CD4-positive, alpha-beta T cell treated with Interleukin-17A for 1 hour (primary cell): ENCODE measurements at places on chromosomes 12 and 14.
A peak's percentile ranks its signal among the peaks of the same experiment; 100 is the strongest.

DNA sequence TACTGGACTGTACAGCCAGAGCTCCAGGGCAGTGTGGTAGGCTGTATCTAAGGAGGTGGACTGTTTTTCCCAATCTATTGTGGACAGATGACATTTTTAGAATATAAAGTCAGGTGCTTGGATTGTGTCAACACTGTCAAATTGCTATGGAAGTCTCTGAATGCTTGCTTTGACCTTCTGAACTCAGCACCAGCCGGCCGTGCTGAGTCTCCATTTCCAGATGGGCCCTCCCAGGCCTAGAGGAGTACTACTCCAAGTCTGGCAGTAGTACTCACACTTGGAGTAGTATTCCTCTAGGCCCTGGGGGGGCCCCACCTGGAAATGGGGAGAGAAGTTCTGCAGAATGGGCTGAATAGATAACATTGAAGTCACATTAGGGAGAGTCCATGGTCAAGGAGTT is 16.2 kb upstream of the KCNK13 start:
- no peak for DNase-seq

DNA sequence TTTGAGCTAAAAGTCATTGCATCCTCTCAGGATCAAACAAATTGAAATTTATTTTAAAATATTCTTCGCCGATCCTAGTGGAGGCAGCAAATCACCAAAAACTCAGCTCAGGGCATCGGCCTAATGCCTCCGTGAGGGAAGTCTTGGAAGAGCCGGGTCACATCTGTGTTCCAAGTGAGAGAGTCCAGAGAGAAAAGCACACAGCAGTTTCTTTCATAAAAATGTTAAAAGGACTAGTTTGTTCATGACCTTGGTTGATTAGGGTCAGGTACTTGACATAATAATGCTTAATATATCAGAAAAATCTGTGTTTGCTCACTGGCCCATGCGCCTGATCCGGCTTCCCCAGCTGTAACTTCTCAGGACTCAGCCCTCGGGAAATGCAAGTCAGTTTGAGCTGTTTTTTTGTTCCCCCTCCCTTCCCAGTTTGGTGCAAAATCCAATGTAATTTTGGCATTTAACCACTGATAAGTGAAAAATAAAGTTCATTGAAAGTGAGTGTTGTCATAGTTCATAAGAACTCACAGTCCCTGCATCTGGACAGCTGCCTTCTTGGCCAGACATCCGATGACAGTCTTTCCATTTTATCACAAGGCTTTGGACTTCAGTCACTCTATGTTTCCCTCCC is 161.7 kb downstream of the CAND1 start:
- DNase-seq: no peak

DNA sequence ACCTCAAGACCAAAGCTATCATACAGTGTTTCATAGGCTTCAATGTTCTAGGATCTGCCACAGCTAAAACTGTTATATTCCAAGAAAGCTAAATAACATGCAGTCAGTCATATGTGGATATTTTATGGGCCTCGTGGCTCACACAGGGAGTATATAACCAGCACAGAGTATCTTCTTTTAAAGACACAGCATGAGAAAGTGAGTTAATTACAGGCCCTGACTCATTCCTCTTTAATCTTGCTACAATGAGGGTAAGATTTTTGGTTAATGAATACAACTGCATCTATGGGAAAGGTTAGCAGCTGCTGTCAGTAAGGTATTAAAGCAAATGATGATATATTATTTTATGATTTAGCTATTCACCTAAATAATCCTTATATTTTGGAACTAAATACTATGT is 111.0 kb downstream of the TRAFD1 start:
- no peak for DNase-seq

DNA sequence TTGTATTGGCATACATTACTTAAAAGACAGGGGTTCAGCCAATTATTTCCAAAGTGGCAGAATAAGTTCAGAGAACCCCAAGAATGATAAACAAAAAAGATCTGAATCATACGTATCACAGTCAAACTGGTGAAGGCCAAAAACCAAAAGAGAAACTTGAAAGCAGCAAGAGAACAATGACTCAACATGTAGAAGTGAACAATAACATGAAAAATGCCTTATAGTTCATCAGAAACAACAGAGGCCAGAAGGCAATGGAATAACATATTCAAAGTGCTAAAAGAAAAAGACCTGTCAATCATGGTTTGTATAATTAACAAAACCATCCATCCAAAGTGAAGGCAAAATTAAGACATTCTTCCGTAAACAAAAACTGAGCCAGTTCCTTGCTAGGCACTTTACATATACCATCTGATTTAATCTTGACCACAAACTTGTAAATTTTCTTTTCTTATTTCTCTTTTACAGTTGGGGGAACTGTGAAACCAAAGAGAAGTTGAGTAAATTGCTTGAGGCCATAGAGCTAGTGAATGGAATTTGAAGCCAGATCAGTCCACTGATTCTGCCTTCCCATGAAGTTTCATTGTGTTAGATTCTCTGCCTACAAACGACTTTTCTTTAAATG is 232.1 kb upstream of the SEL1L start:
- no peak for DNase-seq

DNA sequence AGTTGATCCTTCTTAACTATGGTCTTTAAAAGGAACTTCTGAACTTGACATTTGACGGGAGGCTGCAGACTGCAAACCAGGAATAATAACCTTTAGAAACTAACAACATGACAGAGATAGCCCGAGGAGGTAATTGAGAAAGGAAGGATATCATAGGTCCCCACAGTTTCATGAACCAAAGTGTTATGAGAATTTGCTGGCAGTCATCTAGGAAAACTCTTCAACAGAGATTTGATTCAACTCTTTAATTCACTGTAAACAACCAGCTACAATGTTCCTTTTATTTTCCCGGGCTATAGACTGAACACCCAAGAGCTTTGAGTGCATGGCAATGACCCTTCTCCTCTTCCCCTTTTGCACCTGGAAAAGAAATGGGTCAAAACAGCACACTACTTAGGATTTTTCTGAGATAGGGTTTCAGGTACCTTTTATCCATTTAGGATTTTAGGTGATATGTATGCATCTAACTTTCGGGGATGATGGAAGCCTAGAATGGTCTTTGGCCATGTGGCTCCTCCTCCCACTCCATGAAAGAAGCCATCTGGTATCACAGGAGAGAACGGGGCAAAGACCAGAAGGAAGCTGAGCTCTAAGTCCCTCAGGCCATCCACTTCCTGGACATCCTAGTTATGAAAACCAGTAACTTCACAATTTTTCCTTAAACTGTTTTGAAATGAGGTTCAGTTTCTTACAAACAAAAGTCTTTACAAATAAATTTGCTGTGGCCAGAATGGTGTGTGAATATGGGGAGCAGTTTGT is 23.0 kb downstream of the GLT8D2 start:
- DNase-seq: no peak

- peak; percentile 18 for DNase-seq
Measured at GRCh38 chr14:34012978-34013720, 62.3 kb upstream of the EGLN3 start.

DNA sequence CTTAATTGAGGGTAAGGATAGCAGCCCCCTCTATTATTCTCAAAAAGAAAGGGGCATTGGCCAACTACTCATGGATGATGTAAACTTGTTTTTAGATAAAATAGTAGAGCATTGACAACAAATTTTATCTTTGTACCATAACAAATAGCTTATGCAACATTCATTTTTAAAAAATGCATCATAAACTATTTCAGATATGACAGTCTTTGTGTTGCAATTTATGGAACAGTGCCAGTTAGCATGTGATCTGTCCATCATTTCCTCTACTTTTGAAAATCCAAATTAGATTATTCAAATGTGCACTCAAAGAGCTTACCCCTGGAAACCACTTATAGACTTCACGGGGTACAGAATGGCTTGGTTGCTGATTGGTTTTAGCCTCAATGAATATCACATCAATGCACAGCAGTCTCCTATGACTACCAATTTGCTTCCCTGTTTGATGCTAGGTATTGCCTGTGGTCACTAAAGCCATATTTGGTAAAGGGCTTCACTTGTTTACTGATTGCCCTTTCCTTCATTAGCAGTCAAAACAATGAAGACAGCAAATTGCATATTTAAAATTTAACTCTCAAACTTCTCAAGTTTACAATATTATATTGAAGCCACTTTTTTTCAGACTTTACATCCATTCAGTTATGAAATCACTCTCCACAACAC is 274.9 kb upstream of the MGAT4C start:
- DNase-seq: no peak

- no peak for DNase-seq
Measured at GRCh38 chr12:116534311-116535121, 24.7 kb upstream of the MAP1LC3B2 start.

- no peak for DNase-seq
Measured at GRCh38 chr12:38411426-38411825, 94.9 kb downstream of the ALG10B start.
